ENCODE measurements at places on chromosomes 13 and 19. TPM values are rescaled to one million over a fixed set of nuclear protein-coding genes. Genes with fewer than 3 reads are reported as not detected.

The GFY gene
- total RNA-seq, result 0.88 TPM

The FXYD1 gene
- not detected for total RNA-seq

The AZU1 gene
- total RNA-seq, result 2.2 TPM

DNA sequence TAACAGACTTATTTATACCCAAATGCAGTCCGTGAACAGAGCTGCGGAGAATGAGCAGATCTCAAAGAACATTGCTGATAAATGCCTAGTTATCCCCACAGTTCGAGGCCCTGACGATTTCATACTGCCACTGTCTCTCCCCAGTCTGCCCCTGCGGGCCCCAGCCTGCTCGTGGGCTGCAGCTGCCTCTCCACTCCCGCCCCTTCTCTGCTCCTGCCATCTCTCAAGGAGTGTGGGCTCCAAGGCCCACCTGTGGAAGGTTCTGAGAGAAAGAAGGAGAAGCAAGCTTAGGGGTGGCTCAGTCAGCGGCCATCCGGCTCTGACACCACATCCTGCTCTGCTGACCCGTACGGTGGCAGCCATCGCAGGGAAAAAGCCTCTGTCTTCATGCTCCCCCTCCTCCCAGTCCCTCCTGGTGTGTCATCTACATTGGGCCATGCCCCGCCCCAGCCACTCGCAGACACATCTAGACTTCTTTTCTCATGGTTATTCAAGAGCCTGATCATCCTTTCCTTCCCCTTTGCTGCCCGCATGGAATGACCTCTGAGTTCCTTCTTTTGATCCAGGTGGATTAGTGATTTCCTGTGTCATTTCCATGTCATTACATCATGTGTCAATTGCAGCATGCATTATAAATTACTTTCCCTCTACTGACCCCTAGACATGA lies 52.0 kb downstream of the EPS15L1 start:
- H3K4me3 ChIP-seq, result no peak overlapping the region
- peaks cover 4% of the 10 kb centered on the region for H3K27me3 ChIP-seq
- H3K4me1 ChIP-seq, result peaks cover 2% of the 10 kb centered on the region
- peaks cover 5% of the 10 kb centered on the region for H3K36me3 ChIP-seq

GRCh38 chr19:49543032-49543431 lies 15.2 kb downstream of the RCN3 start:
- no peaks in the 10 kb centered on the region for H3K27me3 ChIP-seq
- H3K4me1 ChIP-seq, result peaks cover 2% of the 10 kb centered on the region
- no peak overlapping the region for H3K4me3 ChIP-seq
- H3K27ac ChIP-seq, result no peak overlapping the region
- no peaks in the 10 kb centered on the region for H3K36me3 ChIP-seq

DNA sequence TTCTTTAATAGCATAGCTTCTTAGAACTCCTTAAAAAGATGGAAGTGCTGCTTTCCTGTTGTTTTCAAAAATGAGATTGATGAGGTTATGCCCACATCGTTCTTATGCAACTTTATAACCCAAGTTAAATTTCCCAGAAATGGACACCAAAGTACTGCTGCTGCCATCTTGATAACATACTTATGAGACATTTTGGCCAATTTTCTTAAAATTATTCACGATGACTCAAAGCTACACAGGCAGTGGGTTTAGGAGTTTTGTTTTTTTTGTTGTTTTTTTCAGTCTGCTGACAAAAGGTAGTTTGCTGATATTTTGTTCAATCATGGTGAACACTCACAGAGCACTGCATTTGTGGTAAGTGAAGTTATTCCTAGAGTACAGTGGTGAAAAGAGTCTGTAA lies 54.9 kb upstream of the RFC3 start:
- H3K36me3 ChIP-seq, result no peaks in the 10 kb centered on the region
- no peaks in the 10 kb centered on the region for H3K27me3 ChIP-seq
- H3K27ac ChIP-seq, result no peak overlapping the region
- no peaks in the 10 kb centered on the region for H3K4me1 ChIP-seq
- no peak overlapping the region for H3K4me3 ChIP-seq
- no peak for DNase-seq

DNA sequence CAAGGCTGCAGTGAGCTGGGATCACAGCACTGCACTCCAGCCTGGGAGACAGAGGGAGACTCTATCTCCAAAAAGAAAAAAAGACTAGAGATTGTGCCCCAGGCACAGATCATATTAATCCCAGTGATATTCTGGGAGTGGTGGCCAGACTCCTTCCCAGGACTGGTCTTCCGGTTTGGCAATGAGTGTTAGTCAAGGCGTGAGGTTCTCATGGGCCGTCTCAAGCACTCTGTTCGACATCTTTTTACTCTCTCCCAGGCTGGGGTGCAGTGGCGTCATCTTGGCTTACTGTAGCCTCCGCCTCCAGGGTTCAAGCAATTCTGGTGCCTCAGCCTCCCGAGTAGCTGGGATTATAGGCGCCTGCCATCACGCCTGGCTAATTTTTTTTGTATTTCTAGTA lies 5.3 kb upstream of the DPRX start:
- no peaks in the 10 kb centered on the region for H3K4me1 ChIP-seq
- H3K27me3 ChIP-seq, result peaks cover 2% of the 10 kb centered on the region
- H3K4me3 ChIP-seq, result no peak overlapping the region
- DNase-seq, result no peak

GRCh38 chr13:26956522-26957142 lies 196.0 kb upstream of the GPR12 start:
- H3K36me3 ChIP-seq, result no peaks in the 10 kb centered on the region
- H3K4me1 ChIP-seq, result peaks cover 9% of the 10 kb centered on the region
- H3K27me3 ChIP-seq, result no peaks in the 10 kb centered on the region
- DNase-seq, result no peak

DNA sequence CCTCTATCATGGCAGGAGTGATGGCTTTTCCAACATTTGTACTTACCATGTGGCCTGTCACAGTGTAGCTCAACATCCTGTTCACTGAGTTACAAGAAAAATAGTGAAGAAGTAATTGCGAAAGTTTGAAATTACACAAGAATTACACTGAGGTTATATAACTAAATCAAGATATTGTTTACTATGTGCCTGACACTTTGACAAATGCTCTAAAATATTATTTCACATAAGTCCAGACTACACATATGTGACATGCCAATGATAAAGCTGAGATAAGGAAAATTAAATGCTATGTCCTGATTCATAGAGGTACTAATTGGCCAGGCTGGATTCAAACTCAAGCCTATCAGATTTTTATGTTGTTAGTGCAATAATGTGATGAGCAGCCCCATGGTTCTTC lies 451.7 kb downstream of the PCDH9 start:
- DNase-seq, result no peak
- peaks cover 4% of the 10 kb centered on the region for H3K36me3 ChIP-seq
- peaks cover 2% of the 10 kb centered on the region for H3K4me1 ChIP-seq

Data from glutamatergic neuron (in vitro differentiated cells).